ENCODE measurements at places on chromosomes 12 and 14.

GRCh38 chr14:72609205-72609916 is 284.5 kb downstream of the DPF3 start:
- no peak for DNase-seq

DNA sequence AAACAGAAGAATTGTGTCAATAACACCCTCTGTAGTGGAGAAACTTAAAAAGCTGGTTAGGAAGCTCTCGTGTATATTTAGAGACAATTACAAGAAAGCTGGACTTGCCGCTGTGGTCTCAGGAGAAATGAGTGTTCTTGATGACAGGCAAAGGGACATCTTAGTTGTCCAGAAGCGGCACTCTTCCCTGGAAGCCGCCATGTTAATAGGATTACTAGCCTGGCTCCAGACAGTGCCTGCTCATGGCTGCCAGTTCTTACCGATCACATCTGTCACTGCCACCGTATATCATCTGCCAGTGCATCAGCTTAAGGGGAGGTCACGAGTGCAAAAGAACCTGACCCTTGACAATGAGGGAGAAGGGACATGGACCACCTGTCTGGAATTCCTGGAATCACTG is 48.9 kb downstream of the C14orf132 start:
- no peak for DNase-seq

- DNase-seq = no peak
Measured at GRCh38 chr12:72133497-72134055, 138.6 kb upstream of the TRHDE start.

GRCh38 chr14:71625891-71626701 is 306.1 kb upstream of the RGS6 start:
- DNase-seq = no peak

DNA sequence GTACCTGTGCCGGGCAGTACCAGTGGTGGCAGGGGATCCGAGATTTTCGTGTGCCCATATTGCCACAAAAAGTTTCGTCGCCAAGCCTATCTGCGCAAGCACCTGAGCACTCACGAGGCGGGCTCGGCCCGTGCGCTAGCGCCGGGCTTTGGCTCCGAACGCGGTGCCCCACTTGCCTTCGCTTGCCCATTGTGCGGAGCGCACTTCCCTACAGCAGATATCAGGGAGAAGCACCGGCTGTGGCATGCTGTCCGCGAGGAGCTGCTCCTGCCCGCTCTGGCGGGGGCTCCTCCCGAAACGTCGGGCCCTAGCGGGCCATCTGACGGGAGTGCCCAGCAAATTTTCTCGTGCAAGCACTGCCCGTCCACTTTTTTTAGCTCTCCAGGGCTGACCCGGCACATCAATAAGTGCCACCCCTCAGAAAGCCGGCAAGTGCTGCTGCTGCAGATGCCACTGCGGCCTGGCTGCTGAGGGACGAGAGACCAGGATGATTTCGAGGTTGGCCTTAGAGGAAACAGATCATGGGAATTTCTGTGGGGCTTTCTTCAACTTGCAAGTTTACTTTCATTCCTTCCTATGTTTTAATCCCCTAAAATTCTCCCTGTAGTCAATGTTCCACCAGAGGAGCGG is 1.6 kb downstream of the INSM2 start:
- no peak for DNase-seq

DNA sequence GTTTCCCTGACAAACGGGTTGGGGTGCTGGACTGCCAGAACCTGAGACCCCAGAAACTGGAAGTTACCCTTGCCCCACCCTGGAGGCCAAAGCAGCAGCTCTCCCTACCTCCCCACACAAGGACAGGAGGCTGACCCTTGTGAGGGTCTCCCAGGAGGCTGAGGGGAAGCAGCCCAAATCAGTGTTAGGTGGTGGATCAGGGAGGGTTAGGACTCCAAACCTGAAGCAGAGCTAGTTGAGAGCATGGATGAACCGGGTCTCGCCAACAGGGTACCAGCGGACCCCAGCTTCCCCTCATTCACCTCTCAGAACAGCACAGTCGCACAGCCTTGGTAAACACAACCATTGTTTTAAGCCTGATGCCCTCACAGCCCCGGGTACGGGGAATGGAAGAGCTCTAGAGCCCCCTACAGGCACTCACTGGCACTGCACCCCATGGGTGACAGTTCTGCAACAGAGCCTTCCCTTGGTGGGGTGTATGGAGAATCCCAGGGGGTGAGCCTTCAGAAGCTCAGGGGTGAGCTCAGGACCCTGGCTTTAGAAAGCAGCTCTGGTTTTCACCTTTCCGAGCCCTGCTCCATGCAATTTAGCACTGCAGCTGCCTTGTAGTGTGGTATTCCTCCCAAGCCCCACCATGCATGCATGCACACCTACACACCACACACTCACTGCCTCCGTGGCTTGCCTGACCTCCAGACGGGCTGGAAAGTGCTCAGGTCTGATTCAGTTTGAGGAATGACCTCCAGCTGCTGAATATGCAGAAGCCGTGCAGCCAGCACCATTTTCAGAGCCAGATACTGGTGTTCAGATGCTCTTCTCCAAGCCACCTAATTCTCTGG is 11.2 kb downstream of the ESRRB start:
- peak; percentile 30 for DNase-seq

DNA sequence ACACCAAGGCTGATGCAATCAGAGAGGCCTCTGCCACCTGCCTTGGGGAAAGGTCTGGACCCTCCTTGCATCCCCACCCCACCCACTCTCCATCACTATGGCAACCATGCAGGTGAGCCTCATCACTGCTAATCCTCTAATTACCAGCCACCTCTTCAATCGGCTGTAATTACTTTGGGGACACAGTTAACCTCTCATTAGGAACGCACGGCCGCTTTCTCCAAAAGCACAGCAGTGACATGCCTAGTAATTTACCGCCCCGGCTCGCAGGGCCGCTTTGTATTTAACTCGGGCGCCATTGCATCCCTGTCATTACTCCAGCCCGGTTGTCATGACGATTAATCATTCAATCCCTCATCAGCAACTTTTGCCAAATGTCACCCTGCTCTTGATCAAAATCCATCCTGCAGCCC is 36.3 kb upstream of the FAM222A start:
- DNase-seq = no peak

DNA sequence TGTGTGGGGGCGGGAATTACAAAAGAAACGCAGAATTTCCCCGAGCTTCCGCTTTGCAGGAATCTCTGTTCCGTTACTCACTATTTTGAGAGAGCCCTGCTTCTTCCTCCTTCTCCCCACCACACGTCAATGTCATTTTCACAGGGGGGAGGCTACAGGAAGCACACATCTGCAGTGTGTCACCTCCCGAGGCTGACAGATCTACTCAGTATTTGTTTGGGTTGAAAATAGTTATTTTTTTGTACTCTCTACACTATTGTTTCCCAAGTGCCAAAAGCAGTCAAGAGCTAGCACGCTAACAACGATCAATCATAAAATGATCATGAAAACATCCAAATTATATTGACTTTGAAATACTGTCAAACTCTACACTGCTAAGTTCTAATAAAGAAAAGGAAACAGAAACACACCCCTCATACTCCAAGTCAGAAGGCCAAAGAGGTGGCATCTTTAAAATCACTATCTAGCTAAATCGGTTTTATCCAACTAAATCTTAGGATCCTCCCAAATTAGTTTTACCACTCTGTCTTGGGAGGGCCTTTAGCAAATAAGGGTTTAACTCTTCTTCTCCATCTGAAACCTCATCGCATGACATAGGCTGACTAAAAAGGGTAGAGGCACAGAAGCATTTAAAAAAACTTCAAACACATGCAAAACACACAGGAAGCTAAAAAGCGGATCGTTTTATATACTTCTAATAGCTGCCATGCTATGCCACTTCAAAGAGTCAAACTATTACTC is 51.8 kb downstream of the FOXN3 start:
- no peak for DNase-seq

DNA sequence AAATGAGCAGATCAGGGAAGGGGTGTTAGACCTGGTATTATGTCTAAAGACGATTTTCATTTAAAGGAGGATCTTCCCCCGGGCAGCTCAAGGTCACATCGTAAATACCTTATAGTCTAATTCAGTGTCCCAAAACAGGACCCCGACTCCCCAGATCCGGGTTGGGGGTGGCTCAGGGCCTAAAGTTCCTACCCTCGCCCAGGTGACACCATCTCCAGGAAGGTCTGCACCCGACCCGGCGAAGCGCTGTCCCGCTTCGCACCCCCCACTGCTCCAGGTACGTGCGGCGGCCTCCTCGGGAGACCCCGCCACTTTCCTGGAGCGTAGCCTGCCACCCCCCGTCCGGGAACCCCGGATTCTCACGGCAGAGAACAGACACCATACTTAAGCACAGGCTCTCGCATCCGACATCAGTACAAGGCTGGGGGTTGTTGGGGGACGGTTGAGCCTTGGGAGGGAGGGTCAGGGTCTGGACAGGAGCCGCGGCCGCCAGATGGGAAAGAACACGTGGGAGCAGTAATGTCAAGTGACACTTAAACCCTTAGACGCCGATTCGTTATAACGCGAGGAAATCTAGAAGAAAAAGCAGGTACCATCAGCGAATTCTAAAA is 556 bp downstream of the TIMM9 start:
- peak; percentile 82 for DNase-seq

DNA sequence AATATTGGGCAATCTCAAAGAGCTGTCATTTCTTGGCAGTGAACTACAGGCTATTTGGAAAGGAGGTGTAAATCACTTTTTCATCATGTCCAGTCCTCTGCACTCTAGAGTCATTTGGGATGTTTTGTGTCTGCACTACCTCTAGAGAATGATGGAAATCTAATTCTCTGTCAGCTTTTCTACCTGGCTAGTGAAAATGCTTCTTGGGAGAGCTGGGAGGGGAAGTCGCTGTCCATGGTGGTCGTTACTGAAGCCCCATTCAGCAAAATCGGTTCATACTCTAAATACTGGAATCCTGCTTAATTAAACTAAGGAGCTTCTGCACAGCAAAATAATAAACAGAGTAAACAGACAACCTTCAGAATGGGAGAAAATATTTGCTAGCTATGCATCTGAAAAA is 251.8 kb downstream of the APAF1 start:
- no peak for DNase-seq

- DNase-seq = no peak
Measured at GRCh38 chr12:80271780-80272179, 172.3 kb upstream of the PTPRQ start.

DNA sequence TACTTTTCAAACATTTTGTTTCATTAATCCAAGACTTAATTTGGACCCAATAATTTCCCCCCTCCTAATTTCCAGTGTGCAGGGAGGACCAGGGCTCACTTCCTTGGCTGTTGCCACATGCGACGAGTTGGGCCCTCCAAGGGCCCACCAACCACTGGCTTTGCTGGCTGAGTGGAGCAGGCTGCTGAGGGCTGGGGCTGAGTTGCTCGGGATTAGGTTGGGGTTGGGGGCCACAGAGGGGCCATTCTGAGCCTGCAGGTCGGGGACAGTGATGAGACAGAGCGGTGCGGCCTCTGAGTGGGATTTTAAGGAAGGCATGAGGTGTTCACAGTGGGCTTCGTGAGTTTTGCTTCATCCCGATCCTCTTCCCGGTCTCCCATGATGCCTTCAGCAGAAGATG is 6.1 kb upstream of the TRAF3 start:
- no peak for DNase-seq

- no peak for DNase-seq
Measured at GRCh38 chr14:24438223-24439097, 4.1 kb downstream of the SDR39U1 start.

DNA sequence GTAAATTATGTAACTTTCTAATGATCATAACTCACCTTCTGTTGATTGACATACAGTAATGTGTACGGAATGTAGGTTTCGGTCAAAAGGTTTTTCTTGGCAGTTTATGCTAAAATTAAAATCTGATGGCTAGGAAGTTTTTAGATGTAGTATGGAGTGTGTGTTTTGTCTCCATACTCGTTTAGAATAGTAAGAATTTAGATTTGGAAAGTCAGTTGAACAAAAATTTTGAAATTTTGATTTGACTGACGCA is 859 bp downstream of the PALS1 start:
- no peak for DNase-seq

DNA sequence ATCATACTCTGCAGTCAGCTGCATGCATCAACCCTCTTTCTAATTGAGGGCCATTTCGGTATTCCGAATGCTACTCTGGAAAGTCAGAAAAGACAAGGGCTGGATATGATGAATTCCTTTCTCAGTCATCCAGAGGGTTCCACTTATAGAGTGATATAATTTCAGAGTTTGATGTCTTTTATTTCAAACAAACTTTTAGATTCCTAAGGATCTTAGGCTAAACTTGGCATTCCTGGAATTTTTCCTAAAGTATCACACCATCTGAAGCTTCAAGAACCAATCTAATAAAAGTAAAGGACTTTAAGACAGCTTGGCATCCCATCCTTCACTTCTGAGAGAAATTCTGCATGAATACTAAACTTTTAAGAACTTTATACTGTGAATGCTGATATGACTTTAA is 69.3 kb upstream of the KCNJ8 start:
- DNase-seq = no peak

- no peak for DNase-seq
Measured at GRCh38 chr12:3489057-3489456, 1.9 kb upstream of the PRMT8 start.

DNA sequence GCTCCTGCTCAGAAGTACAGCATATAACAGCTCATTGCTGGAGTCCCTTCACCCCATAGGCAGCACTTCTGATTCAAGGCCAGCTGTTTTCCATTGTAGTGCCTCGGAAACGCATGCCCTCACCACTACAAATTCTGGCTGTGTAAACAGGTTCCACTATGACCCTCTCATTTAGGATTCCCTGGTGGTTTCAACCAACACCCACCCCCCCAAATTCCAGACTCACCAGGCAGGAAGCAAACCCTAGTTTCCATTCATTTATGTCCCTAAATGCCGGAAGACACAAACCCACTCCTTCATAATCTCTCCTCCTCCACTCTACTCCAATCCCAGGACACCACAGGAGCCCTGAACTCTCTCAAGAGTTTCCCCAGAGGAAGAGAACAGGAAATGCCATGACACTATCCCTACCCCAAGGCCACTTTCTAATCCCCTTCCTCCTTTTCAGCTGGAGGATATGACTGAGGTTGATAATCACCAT is 75.9 kb upstream of the TMPO start:
- no peak for DNase-seq

GRCh38 chr12:66189486-66189843 is 451 bp downstream of the IRAK3 start:
- no peak for DNase-seq

GRCh38 chr14:95475540-95476240 is 40.8 kb downstream of the SYNE3 start:
- no peak for DNase-seq

DNA sequence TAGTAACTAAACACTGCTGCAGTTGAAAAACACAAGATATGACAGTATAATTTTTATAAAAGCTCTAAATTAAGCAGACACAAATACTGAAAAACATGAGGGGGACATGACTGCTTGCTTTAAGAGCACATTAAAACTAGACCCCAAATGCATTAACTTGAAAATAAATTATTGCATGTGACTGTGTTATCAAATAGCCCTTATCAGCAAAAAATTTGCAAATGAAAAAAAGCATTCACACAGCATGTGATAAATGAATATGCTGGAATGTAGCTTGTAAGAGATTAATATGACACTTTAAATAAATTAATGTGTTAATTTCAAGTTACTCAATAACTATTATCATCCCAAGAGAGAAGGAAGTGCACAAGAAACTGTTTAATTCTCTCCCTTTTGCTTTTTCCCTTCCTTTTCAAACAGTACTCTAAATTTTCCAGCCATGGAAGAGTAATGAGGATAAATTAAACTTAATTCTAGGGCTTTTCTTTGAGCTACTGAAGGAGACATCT is 1422.1 kb upstream of the FLRT2 start:
- no peak for DNase-seq

- DNase-seq = peak; percentile 54
Measured at GRCh38 chr14:54364555-54365415, 32.0 kb upstream of the CDKN3 start.
